ACHN (cell line): ENCODE measurements at places on chromosomes 7 and 10.

- DNase-seq: no peak
Measured at GRCh38 chr10:72039377-72039776, 49.0 kb downstream of the SPOCK2 start.

DNA sequence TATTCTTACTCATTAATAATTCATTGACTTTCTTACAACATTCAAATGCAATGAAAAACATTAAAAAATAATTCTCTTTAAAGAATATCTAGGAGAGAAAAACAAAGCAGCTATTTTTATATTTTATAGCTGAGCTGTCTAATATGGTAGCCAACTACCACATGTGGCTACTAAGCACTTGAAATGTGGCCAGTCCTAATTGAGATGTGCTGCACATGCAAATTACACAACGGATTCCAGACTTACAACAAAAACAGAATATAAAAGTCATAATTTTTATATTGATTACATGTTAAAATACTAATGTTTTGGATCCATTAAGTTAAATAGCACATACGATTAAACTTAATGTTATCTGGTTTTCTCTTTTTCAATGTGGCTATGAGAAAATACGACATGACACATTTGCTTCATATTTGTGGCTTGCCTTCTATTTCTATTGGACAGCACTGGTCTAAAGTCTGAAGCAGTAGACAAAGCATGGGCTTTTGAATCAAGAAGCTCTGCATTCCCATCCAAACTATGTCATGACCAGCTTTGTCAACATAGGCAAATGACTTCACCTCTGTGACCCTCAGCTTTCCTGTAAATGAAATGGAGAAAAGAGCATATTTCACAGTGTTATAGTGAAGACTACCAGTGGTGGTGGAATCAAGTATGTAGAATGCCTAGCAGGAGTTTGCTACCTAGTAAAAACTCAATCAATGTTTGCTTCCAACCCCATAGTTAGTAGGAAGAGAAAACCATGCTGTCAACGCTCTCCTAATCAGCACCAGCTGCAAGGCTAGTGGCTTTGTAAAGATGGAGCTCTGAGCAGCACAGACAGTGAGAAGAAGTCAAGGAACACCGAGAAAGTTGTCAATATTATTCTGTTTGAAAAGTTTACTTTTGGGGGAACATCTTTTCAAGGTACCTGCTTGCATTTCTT, 37.1 kb upstream of the GDF10 start:
- DNase-seq: no peak

DNA sequence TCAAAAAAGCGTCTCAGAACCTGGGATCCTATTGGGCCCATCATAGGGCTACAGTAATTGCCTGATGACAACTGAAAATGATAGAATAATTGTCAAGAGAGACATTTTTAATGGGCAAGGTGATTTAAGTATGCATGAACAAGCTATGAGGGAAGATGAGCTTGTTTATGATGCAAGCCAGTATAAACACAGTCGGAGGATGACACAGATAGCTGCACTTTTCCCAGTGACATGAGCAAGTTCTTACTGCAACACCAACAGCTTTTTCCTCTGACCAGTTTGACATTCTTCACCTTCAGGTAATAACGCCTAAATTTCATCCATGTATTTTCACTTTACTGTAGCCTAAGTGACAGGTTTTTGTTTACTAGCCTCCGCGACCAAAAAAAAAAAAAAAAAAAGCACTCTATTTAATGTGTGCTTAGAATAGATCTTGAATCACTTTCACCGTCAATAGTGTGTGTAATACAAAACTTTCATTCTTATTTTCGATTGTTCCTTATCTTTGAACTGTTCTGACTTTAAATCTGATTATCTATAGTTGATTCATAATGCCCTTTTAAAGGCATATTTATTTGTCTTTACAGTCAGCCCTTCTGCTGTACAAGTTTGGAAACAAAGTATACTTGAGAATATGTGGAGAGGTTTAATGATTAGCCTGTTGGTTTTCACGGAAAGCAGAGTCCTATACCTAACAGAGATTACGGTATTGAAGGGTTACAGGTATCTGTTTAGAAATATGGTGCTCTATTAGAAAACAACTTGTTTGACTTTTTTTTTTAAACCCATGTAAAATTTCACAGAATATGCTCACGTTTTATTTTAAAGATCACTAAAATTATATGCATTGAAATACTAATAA, 1.7 kb downstream of the FOXP2 start:
- DNase-seq: no peak

DNA sequence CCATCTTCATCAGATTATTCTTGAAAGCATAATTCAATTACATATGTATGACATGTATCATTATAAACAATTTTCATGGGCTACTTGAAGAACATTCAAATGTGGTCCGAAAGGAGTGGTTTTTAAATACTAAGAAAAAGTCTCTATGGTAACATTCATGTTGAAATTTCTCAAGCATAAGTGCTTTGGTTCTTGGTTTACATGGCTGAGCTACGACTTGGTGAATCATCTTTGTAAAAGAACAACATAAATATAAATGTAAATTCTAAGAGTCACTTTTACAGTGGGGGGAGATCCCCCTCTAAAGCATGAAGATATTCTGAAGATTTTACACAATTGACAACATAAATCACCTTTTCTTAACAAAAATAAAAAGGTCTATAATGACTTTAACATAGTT, 118.6 kb downstream of the MAGI2 start:
- DNase-seq: no peak

DNA sequence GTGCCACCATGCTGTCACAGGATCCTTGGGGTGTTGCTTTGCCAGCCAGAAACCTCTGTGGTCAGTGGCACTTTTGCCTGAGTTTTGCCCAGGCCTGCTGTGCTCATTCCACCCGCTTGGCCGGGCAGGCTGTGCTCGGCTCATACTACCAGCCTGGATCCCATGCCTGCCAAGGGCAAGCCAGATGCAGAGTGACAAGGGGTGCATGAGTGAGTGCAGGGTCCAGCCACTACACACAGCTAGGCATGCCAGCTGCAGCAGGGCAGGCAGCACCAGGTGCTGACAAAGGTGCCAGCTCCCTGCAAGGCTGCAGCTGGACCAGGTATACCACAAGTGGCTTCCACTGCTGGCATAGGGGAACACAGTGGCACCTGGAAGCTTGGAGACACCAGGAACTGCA, 28.6 kb downstream of the C10orf67 start:
- DNase-seq: no peak
